Suppressor macrophage treated with lipopolysaccharide for 4 hours (primary cell): ENCODE measurements at places on chromosomes 1 and 21.

GRCh38 chr1:70043804-70044203 is 161.6 kb downstream of the LRRC40 start:
- no peak for DNase-seq

- no peak for DNase-seq
These were observed 366.1 kb upstream of the DUSP10 start for GRCh38 chr1:222107975-222108374.

GRCh38 chr1:226973898-226974543 is 33.9 kb downstream of the COQ8A start:
- peak; percentile 25 for DNase-seq

- DNase-seq, result peak; percentile 94
These were observed 2.8 kb downstream of the LAPTM5 start for GRCh38 chr1:30754684-30755171.

DNA sequence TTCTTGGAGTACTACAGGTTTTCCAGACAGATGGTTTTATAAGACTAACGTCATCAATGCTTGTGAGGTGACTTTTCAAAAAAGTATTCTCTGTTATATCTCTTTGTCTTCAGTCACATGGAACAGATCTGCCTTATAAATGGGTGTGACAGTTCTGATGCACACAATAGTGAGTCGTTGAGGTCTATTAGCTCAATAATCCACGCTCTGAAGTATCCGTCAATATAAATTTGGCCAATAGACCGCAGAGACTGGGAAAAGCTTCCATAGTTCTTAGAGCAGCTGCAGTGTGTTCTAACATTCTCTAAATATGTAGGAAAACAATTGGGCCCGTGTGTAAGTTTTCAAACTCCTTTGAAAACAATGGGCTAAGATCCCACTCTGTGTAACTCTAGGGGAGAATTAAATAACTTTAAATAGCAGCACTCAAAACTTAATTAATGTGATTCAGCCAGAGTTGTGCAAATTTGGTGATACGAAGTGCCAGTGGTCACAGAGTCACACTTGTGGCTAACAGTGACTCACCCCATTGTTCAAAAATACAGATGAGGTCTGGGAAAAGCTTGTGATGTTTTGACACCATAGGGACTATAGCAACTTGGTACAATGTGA is 316.0 kb downstream of the LMO4 start:
- DNase-seq, result peak; percentile 7

- DNase-seq, result no peak
These were observed 5.5 kb downstream of the CROCC start for GRCh38 chr1:16927256-16927655.

DNA sequence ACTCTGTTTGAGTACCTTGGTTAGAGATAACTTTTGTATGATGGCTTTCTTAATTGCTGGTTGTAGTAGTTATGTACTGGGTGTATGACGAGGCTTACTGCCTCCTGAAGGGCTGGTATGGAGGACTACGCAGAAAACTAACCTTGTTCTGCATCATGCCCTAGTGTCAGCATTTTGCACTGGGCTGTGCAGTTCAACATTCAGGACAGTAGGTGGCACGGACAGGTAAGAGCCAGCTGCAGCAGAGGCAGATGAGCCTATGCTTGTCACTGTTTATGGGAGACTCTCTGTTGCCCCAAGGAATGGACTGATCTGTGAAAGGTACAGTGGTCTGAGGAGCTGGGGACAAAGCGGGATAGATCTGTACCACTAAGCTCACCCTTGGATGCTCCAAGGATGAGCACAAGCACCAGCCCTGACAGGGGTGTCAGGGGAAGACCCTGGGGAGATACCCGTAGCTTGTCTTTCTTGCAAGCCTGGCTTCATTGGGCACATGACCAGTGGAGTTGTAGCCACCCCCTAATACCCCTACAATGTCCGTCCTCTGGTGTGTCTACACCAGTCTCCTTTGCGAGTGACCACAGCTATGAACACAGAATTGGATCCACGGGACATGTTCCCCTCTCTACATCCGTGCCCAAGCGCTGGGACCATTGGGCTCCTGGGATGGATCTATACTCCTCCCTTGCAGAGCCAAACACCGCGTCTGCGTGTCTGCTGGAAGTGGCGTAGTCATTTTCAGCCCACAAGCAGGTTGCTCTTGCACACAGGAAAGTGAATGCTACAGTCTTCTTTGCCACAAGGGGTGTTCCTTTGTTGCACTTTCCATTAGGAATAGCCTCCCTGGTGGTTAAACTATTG is 51.1 kb upstream of the CFHR3 start:
- peak; percentile 32 for DNase-seq

DNA sequence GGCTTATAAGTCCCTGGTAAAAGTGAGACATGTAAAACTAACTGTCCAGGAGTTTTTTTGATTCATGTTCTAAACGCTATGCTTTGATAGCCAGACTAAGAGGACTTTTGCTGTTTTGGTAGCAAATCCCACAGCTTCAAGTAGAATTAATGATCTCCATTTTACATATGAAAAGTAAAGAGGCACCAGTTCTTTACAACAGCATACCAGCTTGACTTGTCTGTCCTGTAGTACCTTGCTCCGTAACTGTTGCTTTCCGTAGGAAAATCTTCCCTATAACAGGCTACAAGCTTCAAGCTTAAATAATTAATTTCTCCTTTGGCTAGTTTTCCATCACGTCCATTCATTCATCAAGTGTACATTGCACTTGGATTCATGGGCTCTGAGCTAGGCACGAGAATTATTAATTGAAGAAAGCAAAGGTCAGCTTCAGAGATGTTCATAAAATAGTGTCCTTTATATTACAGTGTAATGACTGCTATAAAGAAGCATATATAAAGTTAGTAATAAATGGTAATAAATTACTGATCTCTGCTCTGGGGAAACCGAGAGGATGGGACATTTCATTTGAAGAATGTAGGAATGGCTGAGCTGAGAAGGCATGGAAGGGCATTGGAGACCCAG is 29.2 kb downstream of the B3GALT5 start:
- no peak for DNase-seq
